M059J (cell line): ENCODE measurements at places on chromosomes 12 and 14. TPM values are rescaled to one million over a fixed set of nuclear protein-coding genes. Genes with fewer than 3 reads are reported as not detected.

TPPP2 gene
- not detected in 2 replicates for total RNA-seq

PRIMA1 gene
- total RNA-seq, result not detected in 2 replicates

SYNE3 gene
- total RNA-seq, result 0.44 and 2.8 TPM in 2 replicates

CMA1 gene
- total RNA-seq, result not detected in 2 replicates

FAM181A gene
- not detected in 2 replicates for total RNA-seq

SLC39A2 gene
- 1.2 TPM in 1 of 2 replicates, not detected in the other for total RNA-seq

FAM90A1 gene
- 0.07 TPM in 1 of 2 replicates, not detected in the other for total RNA-seq

DEGS2 gene
- total RNA-seq, result 0.10 TPM in 1 of 2 replicates, not detected in the other

OVCH1 gene
- total RNA-seq, result not detected in 2 replicates

NFATC4 gene
- 0.37 and 0.44 TPM in 2 replicates for total RNA-seq

LMO3 gene
- total RNA-seq, result not detected in 2 replicates

PMEL gene
- total RNA-seq, result 0.54 and 0.69 TPM in 2 replicates

PROX2 gene
- total RNA-seq, result not detected in 2 replicates

NRL gene
- 1.3 and 4.9 TPM in 2 replicates for total RNA-seq

PSME2 gene
- 342 and 389 TPM in 2 replicates for total RNA-seq

GPRC5A gene
- 70.0 and 89.7 TPM in 2 replicates for total RNA-seq

DNAH10 gene
- not detected in 2 replicates for total RNA-seq

IAPP gene
- not detected in 2 replicates for total RNA-seq

RNF212B gene
- not detected in 2 replicates for total RNA-seq

SDS gene
- 0.05 and 0.10 TPM in 2 replicates for total RNA-seq

E2F7 gene
- 27.4 and 36.7 TPM in 2 replicates for total RNA-seq

LBHD2 gene
- not detected in 2 replicates for total RNA-seq

CLEC9A gene
- 0.07 TPM in 1 of 2 replicates, not detected in the other for total RNA-seq

CCDC77 gene
- total RNA-seq, result 10.7 and 22.4 TPM in 2 replicates

TOMM20L gene
- total RNA-seq, result not detected in 2 replicates

SLCO1C1 gene
- total RNA-seq, result not detected in 2 replicates

DBX2 gene
- total RNA-seq, result not detected in 2 replicates

SOAT2 gene
- 0.22 TPM in 1 of 2 replicates, not detected in the other for total RNA-seq

TMEM63C gene
- total RNA-seq, result 0.20 and 0.39 TPM in 2 replicates

KRT72 gene
- total RNA-seq, result not detected in 2 replicates

TSPAN9 gene
- total RNA-seq, result 15.3 and 17.1 TPM in 2 replicates

GPR162 gene
- total RNA-seq, result 2.1 TPM in 1 of 2 replicates, not detected in the other

PNMA1 gene
- 8.6 and 16.8 TPM in 2 replicates for total RNA-seq

NGB gene
- not detected in 2 replicates for total RNA-seq

TMPRSS12 gene
- not detected in 2 replicates for total RNA-seq

TCTN2 gene
- 17.4 and 22.9 TPM in 2 replicates for total RNA-seq

TAS2R9 gene
- total RNA-seq, result not detected in 2 replicates

NOS1 gene
- 0.05 TPM in 1 of 2 replicates, not detected in the other for total RNA-seq

WNK1 gene
- 40.7 and 50.5 TPM in 2 replicates for total RNA-seq

STAT6 gene
- not detected in 2 replicates for total RNA-seq
